ENCODE measurements at places on chromosomes 13 and 19.

DNA sequence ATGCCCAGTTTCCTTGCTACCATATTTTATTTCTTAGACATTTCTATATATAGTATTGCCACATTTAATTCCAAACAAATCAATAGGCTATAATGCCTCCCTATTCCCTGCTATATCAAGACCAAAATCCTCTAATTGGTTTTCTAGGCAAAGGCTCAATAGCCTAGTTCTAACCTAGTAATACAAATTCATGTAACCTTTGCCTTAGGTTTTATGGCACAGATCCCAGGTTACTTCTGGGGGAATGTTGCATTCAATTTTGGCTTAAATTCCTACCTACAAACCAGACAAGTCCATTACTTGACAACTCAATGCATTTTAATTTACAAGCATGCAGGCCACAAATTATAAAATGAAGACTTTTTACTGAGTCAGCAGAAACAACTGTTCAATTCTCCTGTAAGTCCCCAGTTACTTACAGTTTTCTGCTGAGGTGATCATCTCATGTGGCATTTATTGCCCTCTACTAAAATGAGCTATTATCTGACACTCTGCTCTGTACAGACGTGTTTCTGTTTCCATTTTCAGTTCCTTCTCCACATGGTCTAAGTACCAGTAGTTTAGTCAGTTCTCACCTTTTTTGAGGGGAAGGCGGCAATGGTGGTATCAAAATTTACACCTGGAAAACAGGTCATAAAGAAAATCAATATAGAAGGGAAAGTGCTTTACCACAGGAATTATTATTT, 11.7 kb downstream of the KCNRG start:
- no peak for DNase-seq

DNA sequence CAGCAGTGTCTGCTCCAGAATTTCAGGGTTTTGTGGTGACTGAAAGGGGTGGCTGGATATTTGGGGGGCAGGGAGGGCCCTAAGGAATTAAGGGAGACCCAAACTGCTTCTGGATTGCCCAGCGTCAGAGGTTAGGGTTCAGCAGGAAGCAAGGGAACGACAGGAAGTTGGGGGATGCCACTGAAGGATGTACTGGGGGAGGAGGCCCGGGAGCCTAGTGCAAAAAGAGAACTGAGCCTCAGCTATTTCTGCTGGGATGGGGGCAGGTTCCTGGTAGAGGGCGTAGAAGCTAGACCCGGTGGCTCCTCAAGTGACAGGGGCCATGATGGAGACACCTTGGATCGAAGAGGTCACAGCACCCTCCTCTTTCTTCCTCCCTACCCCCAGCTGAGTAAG, 1.1 kb downstream of the CYP2S1 start:
- DNase-seq = no peak

DNA sequence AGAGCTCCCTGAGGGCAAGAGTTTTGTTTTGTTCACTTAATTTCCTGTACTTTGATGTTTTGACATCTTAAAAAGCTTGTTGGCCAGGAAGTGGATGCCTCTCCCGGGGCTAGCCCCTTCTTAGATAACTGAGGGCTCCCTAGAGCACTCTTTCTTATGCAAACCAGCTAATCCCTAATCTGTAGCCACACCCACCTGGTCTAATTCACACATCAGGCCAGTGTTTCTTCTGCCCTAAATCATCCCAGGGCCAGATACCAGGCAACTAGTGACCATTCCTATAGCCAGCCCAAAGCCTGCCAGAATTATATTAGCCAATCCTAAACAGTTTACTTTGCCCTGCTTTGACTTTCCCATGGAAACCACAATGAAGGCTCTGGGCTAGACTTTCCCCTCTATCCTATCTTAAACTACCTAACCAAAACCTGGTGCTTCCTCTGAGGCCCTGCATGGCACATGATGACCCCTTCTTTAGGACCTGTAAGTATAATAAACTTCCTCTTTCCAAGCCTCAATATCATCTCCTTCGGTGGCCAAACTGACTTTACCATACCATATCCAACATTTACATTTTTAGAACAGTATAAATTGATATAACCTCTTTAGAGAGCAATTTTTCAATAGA, 24.8 kb downstream of the WBP4 start:
- no peak for DNase-seq

GRCh38 chr13:36420437-36420891, 11.8 kb upstream of the CCNA1 start:
- peak; percentile 70 for DNase-seq

DNA sequence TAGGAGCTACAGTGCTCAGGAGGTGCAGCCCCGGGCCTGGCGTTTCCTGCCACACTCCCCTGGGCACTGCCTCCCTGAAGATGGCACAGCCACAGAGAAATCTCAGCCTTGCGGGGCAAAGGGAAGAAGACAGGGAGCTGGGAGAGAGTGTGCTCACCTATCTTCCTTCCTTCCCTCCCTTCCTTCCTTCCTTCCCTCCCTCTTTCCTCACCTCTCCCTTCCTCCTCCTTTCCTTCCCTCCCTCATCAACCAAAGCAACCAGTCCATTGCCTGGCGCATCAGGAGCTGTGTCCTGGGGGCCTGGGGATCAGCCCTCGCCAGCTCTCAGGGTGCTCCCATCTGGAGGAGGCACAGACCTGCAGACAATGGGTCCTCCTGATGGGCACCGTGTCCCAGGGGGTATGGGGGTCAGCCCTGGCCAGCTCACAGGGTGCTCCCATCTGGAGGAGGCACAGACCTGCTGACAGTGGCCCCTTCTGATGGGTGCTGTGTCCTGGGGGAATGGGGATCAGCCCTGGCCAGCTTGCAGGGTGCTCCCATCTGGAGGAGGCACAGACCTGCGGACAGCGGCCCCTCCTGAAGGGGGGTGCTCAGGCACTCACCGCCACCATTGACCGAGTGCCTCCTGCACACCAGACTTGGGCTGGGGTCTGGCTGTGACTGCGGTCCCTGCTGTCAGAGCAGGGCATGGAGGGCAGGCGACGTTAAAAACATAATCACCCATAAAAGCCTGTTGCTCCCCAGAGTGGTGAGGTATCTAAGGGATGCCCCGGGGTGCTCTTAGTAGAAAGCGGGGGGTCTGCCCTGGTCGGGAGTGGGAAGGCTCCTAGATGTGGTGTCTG, 120.2 kb downstream of the URI1 start:
- no peak for DNase-seq

DNA sequence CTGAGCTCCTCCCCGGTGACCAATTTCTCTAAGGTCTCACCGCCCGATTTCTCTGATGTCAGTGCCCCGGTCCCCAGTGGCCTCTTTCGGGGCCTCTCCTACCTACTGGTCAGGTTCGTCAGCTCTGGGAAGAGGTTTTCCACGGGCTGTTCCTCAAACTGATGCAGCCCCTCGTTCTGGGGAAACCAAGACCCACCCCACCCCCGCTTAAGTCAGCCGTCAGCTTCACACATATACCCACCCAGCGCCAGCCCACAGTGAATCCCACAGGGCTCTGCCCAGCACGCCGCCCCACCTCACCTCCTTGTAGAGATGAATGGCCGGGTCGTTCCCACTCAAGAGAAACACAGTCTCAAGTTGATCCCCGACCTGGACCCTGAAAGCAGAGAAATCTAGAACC, 3.4 kb downstream of the KPTN start:
- no peak for DNase-seq

DNA sequence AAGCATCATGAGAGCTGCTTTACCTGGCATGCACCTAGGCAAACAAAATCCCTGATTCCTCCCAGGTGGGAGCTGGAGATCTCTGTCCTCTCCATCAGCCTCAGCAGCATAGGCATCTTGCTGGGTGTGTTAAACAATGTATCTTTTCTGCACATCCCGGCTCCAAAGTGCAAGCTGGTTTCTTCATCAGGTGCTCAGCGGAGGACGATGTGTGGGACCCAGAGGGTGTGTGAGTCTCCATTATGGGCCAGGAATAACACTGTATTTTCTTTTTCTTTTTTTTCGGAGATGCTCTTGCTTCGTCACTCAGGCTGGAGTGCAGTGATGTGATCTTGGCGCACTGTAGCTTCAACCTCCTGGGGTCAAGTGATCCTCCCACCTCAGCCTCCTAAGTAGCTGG, 9.9 kb downstream of the CNFN start:
- no peak for DNase-seq

DNA sequence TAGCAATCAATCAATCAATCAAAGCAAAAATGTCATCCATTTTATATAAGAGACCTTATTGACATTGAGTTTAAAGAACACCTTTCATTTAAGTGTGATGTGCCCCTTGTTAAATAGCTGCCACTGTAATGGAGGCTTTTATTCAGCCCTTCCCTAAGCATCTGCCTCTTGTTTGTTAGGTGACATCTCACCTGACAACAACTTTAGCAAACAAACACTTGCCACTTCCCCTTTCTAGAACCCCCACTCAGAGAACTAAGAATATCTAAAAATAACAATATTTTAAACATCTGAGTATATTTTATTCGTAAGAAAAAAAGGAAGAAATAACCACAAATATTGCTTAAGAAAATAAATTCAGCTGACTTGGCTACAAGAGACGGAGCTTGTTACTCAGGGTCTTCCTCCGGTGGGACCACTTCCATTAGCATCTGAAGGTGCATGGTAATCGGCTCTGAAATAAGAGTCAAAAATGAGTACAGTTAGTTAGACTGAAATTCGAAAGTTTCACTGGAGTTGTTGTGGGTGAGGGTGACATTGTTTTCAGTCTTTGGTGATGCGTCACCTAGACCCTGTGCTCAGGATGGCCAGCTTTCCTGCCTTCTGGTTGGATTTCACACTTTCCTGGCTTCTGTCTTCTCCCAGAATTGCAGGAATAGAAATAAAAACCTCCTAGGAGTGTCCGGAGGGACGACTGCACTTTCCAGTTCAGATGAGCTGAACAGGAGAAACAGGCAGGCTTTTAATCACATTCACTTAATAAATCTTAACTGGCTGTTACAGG, 39.1 kb downstream of the SLC7A9 start:
- no peak for DNase-seq

GRCh38 chr19:38233740-38234251, 9.8 kb upstream of the DPF1 start:
- DNase-seq = peak; percentile 73

DNA sequence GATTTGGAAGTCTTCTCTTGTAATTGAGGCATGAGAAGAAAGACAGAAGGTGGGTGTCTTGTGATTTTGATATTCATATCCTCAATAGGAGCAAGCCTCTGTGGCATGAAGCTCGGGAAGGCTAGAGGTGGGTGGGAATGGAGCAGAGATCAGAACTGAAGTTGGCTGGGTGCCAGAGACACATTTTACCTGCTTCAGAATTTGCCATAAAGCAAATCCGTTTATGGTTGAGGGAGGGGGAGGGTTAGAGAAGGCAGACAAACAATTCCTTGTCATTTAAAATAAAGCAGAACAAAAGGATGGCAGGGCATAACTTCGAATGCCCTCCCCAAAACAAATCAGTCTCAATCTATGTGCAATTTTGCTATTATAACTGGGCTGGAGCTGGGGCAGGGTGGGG, 305.9 kb downstream of the KLF5 start:
- DNase-seq = no peak

- no peak for DNase-seq
Observed at GRCh38 chr13:45178349-45179162, 22.3 kb downstream of the KCTD4 start.

DNA sequence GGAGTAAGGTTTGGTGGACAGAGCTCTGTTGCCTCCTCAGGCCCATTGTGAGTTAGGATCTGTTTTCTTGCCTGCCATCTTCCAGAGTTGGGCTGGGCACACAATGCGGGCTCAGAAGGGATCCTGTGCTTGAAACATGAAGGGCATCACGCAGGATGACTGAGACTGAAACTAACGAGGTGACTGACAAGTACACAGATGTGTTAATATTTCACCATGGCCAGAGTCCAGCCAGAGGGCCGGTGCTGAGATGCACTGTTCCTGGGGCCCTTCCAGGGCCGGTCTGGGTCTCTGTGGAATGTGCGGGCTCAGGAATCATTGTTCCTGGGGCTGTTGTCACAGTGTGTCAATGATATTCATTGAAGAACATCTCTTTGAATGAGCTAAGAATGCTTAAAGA, 163.7 kb downstream of the URI1 start:
- DNase-seq = no peak

GRCh38 chr13:113918580-113918979, 54.7 kb upstream of the GAS6 start:
- no peak for DNase-seq

- DNase-seq = no peak
Observed at GRCh38 chr19:711254-711653, 2.5 kb downstream of the PALM start.

- no peak for DNase-seq
Observed at GRCh38 chr19:4979211-4979807, 10.4 kb downstream of the KDM4B start.

- DNase-seq = no peak
Observed at GRCh38 chr19:47742634-47743033, 2.7 kb upstream of the NOP53 start.

DNA sequence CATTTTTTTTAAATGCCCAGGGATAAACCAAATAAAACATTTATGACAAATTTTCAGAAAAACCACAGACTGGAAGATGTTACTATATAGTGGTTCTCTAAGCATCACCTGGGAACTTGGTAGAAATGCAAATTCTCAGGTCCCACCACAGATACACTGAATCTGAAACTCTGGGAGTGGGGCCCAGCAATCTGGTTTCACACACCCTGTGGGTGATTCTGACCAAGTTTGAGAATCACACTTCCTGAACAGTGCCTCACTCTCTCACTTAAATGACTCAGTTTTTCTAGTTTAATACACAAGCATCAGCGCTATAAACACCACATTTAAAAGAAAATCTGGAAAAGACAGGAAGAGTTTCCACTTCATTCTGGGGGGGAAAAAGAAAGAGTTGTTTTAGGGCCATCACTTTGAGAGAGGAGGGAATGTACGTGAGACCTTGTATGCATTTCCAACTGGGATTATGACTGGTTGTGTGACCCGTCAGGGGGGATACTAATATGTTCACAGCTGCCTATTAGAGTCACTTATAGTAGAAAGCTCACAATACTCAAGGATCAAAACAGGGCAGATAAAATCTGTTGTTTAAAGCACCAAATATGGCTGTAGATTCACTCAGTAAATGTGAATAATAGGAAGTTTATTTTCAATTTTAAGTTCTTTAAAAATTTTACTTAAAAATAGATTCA, 567.7 kb downstream of the GPC6 start:
- DNase-seq = no peak

DNA sequence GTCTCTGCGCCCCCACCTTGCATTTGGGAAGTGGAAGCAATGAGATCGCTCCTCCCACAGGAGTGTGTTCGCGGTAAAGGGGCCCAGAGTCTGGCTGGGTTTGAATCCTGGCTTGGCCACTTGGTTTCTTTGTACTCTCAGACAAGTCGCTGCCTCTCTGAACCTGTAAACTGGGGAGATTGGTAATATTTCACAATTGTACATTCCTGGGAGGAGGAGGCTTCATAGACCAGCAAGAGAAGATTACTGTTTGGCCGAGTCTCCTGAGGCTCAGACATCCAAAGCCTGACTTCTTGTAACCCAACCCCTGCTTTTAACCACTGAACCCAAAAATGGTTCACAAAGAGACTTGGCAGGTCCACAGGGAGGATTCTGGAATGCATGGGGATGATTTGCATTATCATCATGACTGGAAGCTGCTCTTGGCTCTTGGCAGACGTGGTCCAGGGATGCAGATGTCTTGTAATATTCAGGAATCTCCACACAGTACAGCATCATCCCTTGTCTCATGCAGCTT, 13.6 kb upstream of the STRN4 start:
- DNase-seq = peak; percentile 36

- no peak for DNase-seq
Observed at GRCh38 chr13:106197496-106197895, 338.0 kb downstream of the EFNB2 start.

Measured in RWPE1 (cell line).